Cortex of kidney (tissue), 1 donor: ENCODE measurements at places on chromosomes 6 and 20.

GRCh38 chr20:11810311-11811083 is 107.2 kb upstream of the BTBD3 start:
- DNase-seq = no peak

DNA sequence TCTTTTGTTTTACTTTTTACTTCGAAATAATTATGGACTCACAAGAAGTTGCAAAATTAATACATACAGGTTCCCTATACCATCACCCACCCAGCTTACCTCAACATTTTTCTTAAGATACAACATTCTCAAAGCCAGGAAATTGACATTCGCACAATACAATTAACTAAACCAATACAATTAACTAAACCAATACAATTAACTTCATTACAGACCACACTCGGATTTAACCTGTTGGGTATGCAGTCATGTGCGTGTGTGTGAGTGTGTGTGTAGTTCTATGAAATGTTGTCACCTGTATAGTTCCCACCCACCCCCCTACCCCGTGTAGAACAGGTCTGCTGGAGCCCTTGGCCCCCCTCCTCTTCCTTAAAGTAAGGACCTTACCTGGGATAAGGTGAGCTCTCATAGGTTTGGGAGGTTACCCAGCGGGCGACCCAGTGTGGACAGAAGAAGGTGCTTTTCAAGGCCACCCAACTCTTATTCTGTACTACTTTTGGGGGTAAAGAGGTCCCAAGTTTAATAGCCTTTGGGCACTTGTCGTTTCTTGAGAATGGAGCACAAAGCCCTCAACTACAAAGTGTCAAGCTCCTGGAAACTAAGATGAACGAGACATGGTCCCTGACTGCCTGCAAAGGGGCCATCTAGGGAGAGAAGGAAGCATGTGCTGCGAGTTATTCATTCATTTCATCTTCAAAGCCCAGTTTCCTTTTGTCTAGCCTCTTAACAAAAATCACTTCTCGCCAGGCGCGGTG is 544 bp upstream of the STK38 start:
- DNase-seq = no peak

DNA sequence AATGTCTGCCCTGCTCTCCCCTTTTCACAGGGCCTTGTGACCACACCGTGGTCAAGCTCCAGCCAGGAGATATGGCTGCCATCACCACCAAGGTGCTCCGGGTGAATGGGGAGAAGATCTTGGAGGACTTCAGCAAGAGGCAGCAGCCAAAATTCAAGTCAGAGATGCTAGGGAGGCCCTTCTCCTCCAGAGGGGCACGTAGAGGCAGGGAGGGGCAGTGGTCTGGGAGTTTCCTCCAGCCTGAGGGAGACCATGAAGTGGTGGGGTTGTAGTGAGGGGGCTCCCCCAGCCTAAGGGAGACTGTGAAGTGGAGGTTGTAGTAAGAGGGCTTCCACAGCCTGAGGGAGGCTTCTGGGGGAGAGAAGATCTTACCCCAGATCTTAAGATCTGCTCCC is 4.0 kb downstream of the DXO start:
- no peak for DNase-seq

- DNase-seq = no peak
Observed at GRCh38 chr6:27872642-27873020, 39.6 kb downstream of the OR2B2 start.

DNA sequence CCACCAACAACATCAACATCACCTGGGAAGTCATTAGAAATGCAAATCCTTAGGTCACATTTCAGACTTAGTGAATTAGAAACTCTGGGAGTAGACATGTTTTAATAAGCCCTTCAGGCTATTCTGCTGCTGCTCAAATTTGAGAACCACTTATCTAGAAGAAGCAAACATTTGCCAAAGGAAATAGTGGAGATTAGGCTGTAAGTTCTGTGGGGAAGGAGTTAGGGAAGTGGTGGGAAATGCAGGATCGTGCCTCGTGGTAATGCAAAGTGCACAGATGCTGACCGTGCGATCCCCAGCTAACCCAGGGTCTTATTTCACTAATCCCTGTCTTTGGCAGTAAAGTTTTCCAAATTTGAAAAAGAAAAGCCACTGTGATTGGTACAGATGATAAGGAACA is 328.5 kb downstream of the EPM2A start:
- DNase-seq = no peak

GRCh38 chr6:119559586-119559985 is 210.0 kb upstream of the MAN1A1 start:
- DNase-seq = no peak

DNA sequence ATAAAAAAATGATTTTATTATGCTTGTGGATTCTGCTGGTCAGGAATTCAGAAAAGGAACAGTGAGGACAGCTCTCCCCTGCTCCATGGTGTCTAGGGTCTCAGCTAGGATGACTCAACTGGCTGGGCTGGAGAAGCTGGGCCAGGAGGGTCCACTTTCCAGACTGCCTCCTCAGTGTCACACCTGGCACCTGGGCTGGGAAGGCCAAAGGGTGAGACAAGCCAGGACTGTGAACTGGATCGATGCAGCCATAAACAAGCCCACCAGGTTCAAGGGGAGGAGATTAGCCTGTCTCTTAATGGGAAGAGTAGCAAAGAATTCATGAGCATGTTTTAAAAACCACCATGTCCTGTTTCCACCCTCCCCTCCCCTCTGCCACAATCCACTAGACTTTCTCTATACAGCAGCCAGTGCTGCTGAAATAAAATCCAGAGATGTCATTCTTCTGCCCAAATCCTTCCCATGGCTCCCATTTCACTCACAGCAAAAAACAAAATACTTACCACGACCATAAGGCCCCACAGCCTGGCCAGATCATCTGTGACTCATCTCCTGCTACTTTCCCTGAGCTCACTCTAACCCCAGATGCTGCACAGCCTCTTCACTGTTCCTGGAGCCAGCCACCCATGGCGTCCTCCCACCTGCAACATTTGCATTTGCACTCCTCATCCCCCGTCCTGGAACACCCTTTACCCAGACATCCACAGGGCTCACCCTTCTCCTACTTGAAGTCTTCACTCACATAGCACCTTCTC is 13.8 kb downstream of the SPTLC3 start:
- no peak for DNase-seq

GRCh38 chr6:170233286-170234205 is 57.3 kb downstream of the DLL1 start:
- no peak for DNase-seq

DNA sequence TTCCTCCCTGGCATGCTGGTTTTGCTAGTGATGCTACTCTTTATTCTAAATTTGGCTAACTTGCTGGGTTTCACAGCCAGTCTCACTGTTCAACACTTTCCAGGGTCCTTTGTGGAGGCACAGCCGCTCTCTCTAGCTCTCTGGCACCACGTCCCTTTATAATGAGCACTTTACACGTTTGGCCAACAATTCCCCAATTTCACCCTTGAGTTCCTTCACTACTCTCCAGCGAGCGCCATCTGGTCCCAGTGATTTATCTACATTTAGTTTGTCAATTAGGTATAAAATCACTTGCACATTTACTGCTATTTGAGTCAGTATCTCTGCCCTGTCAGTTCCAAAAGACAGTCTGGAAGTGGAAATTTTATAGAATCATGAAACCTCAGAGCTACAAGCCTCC is 241.9 kb upstream of the MOCS1 start:
- DNase-seq = no peak

DNA sequence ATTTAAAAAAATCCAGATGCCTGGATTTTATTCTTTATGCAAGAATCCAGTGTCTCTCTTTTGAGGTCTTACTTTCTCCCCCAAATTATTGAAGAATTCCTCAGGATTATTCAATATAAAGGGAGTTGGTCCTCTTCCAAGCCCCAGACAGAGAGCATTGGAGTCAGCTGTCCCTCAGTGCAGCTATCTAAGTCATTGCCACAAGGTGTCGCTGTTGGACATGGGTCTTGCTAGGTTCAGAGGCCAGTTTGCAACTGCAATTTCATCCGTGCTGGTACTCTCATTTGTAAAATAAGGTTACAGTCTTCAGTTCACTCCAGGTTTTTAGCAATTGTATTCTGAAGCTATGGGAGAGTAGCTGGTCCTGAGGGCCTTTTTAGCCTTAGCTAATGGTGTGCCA is 27.8 kb downstream of the CCN2 start:
- DNase-seq = no peak

GRCh38 chr6:154738551-154738961 is 5.3 kb downstream of the SCAF8 start:
- no peak for DNase-seq

DNA sequence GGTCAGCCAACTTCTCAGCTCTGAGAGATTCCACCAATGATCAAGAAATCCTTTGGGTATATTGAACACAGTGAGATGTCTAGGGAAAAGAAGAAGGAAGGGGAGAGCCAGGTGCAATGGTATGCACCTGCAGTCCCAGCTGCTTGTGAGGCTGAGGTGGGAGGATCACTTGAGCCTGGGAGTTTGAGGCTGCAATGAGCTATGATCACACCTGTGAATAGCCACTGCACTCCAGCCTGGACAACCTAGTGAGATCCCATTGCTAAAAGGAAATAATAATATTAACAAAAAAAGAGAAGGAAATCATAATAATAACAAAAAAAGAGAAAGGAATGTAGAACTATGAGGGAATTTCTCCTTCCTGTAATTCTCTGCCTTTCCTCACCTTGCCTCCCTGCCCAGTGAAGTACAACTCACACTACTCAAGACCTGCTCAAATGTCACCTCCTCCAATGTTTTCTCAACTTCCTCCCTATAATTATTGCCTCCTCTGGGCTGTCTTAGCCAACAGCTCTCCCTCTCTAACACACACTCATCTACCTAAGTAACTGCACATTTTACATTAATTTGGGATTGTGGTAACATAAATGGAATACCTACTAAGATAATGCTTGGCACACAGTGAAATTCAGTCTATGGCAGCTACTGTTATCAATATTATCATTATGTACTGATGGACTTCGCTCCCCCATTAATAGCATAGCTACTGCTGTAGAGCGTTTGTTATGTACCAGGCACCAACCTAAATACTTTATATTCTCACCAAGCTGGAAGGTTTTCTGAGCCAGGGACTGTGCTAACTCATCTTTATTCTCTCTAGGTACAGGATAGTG is 103.6 kb downstream of the KIF13A start:
- no peak for DNase-seq
